ENCODE measurements at places on chromosomes 12 and 14. TPM values are rescaled to one million over a fixed set of nuclear protein-coding genes. Genes with fewer than 3 reads are reported as not detected.

Gene GLS2
- 0.17 TPM for total RNA-seq

Gene FOXN4
- total RNA-seq: not detected

Gene SLC16A7
- 26.1 TPM for total RNA-seq

Gene RTN1
- total RNA-seq: not detected

Gene SLC39A2
- total RNA-seq: 0.53 TPM

Gene PTGES3
- 270 TPM for total RNA-seq

Gene RIC8B
- 15.8 TPM for total RNA-seq

Gene PZP
- not detected for total RNA-seq

DNA sequence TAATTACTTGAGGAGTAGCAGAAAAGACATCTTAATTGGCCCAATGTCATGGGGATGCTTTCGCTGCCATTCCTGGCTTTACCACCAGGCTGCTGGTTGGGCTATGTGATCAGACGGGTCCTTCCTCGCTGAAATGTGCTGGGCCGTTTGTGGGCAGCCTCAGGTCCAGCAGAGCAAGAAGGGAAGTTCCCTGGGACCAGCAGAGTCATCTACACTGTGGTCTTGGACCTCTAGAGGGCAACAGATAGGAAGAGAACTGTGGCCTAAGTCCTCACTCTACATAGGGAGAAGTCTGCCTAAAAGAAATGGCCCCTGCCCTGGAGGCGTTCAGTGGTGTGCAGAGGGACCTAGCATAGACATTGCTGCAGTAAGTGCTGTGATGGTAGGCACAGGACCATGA is 10.9 kb downstream of the EVL start:
- H3K27me3 ChIP-seq: no peaks in the 10 kb centered on the region
- H3K4me3 ChIP-seq: peak overlapping the region; percentile 92
- peaks cover 81% of the 10 kb centered on the region for H3K4me1 ChIP-seq
- DNase-seq: peak; percentile 87
- H3K27ac ChIP-seq: peak overlapping the region; percentile 93

DNA sequence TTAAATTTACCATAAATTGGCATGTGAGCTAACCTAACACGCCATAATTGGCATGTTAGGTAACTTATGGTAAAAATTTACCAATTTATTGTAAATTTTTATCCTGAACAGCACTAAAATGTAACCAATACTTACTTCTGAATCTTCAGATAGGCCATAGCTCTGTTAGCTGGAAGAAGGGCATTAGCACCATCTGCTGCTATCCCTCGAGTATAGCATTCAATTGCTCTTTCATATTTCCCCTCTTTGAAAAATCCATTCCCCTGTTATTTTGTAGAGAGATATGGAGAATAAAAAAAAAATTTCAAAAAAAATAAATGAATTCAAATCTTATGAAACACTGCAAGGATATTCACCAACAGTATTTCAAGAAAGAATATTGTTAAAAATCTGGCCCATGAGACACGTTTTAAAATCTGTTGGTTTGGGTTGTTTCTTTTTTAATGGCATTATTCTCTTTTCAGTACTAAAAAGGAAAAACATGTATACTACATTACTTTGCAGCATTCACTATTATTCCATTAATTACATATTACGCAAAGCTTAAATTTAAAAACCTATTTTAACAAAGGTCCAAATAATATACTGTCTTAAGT is 19.1 kb downstream of the RPAP3 start:
- H3K36me3 ChIP-seq: peaks cover 4% of the 10 kb centered on the region
- no peak for DNase-seq
- no peaks in the 10 kb centered on the region for H3K27me3 ChIP-seq
- H3K4me3 ChIP-seq: no peak overlapping the region
- no peaks in the 10 kb centered on the region for H3K4me1 ChIP-seq

- H3K4me3 ChIP-seq: no peak overlapping the region
- no peak for DNase-seq
- H3K27ac ChIP-seq: no peak overlapping the region
- H3K4me1 ChIP-seq: peaks cover 13% of the 10 kb centered on the region
- no peaks in the 10 kb centered on the region for H3K36me3 ChIP-seq
Measured at GRCh38 chr12:103881261-103881660, 40.2 kb upstream of the NT5DC3 start.

- no peaks in the 10 kb centered on the region for H3K4me1 ChIP-seq
- H3K27ac ChIP-seq: no peak overlapping the region
- DNase-seq: no peak
- no peaks in the 10 kb centered on the region for H3K27me3 ChIP-seq
- H3K4me3 ChIP-seq: no peak overlapping the region
Measured at GRCh38 chr12:20127413-20127812, 240.9 kb upstream of the PDE3A start.

- no peak for DNase-seq
- no peaks in the 10 kb centered on the region for H3K36me3 ChIP-seq
- H3K4me3 ChIP-seq: no peak overlapping the region
- H3K27ac ChIP-seq: no peak overlapping the region
- no peaks in the 10 kb centered on the region for H3K4me1 ChIP-seq
Measured at GRCh38 chr14:69260861-69261564, 1.1 kb downstream of the GALNT16 start.

DNA sequence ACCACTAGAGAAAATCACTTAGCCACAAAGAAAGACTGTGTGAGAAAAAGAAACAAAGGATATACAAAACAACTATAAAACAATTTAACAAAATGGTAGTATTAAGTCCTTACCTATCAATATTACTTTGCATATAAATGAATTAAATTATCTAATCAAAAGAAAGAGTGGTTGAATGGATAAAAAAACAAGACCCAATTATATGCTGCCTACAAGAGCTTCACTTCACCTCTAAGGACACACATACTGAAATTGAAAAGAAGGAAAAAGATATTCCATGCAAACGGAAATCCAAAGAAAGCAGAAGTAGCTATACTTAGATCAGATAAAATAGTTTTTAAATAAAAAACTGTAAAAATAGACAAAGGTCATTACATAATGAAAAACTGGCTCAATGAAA is 134.9 kb upstream of the CCDC196 start:
- peaks cover 6% of the 10 kb centered on the region for H3K36me3 ChIP-seq
- DNase-seq: no peak
- peaks cover 26% of the 10 kb centered on the region for H3K27me3 ChIP-seq
- no peaks in the 10 kb centered on the region for H3K4me1 ChIP-seq
- no peak overlapping the region for H3K27ac ChIP-seq
- no peak overlapping the region for H3K4me3 ChIP-seq

- no peak overlapping the region for H3K4me3 ChIP-seq
- H3K27ac ChIP-seq: no peak overlapping the region
- no peaks in the 10 kb centered on the region for H3K4me1 ChIP-seq
- H3K36me3 ChIP-seq: peaks cover 19% of the 10 kb centered on the region
- H3K27me3 ChIP-seq: no peaks in the 10 kb centered on the region
Measured at GRCh38 chr12:94374124-94374523, 85.5 kb downstream of the CEP83 start.

- peaks cover 42% of the 10 kb centered on the region for H3K4me1 ChIP-seq
- peak overlapping the region; percentile 94 for H3K27ac ChIP-seq
- no peaks in the 10 kb centered on the region for H3K27me3 ChIP-seq
- H3K4me3 ChIP-seq: no peak overlapping the region
Measured at GRCh38 chr12:56124133-56124532, 3.9 kb upstream of the ESYT1 start.

GRCh38 chr12:68761901-68762630 is 16.1 kb downstream of the SLC35E3 start:
- H3K27ac ChIP-seq: peak overlapping the region; percentile 18
- DNase-seq: no peak
- no peak overlapping the region for H3K4me3 ChIP-seq
- no peaks in the 10 kb centered on the region for H3K27me3 ChIP-seq

DNA sequence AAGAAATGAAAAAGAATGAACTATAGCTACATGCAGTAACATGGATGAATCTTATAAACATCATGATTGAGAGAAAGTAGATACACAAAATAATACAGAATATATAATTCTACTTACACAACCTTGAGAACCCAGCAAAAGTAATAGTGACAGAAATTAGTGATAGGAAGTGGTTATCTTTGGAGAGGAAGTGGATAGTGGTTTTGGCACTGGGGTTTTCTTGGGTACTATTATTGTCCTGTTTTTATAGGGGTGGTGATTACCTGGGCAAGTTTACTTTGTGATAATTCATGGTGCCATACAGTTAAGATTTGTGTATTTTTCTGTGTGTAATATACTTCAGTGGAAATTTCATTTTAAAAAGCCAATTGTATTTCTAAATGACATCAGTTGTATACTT is 352.7 kb downstream of the AEBP2 start:
- H3K4me3 ChIP-seq: peak overlapping the region; percentile 59
- no peak overlapping the region for H3K27ac ChIP-seq
- H3K36me3 ChIP-seq: peaks cover 11% of the 10 kb centered on the region
- H3K4me1 ChIP-seq: peaks cover 23% of the 10 kb centered on the region
- no peak for DNase-seq

DNA sequence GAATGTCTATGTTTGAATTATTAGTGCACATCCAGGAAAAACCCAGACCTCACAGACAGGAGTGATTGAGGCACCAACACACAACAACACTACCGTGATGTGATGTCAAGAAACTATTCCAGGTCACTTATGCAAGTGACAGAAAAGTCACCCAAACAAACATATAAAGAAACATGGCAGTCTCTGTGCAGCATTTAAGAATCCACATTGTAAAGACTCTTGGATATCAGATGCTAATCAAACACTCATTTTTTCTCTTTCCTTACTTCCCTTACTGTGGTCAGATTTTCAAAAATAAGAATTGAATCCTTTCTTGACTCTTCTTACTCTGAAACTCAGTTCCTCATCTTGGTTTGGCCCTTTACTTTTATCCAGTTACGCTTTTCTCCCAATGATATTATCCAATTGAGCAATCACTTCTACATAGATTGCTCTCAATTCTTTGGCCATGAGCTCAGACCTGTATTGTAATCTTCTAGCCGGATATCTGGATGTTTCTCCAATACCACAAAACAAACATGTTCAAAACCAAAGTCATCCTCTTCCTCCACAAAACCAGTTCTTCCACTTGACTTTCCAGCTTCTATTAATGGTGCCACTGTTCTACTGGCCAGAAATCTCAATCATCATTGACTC is 115.4 kb downstream of the DUSP6 start:
- DNase-seq: no peak
- H3K27me3 ChIP-seq: no peaks in the 10 kb centered on the region
- peaks cover 14% of the 10 kb centered on the region for H3K36me3 ChIP-seq
- H3K4me1 ChIP-seq: peaks cover 26% of the 10 kb centered on the region
- H3K4me3 ChIP-seq: no peak overlapping the region
- peak overlapping the region; percentile 12 for H3K27ac ChIP-seq

- no peaks in the 10 kb centered on the region for H3K27me3 ChIP-seq
- H3K27ac ChIP-seq: no peak overlapping the region
- no peak overlapping the region for H3K4me3 ChIP-seq
Measured at GRCh38 chr12:88420457-88420856, 159.8 kb downstream of the KITLG start.

DNA sequence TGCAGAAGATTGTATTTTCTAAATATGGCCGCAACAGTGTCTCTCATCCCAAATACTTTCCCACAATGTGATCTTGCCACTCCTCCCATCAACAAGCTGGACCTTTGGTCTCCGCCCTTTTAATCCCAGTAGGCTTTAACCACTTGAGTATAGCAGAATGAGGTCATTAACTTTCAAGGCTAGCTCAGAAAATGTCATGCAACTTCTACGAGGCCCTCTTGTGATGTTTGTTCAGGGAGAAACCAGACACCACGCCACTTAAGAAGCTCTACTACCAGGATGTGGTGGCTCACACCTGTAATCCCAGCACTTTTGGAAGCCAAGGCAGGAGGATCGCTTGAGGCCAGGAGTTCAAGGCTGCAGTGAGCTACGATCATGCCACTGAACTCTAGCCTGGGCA is 20.1 kb upstream of the OR6J1 start:
- no peak for DNase-seq
- H3K27ac ChIP-seq: no peak overlapping the region
- H3K36me3 ChIP-seq: no peaks in the 10 kb centered on the region
- H3K4me3 ChIP-seq: no peak overlapping the region
- no peaks in the 10 kb centered on the region for H3K4me1 ChIP-seq

DNA sequence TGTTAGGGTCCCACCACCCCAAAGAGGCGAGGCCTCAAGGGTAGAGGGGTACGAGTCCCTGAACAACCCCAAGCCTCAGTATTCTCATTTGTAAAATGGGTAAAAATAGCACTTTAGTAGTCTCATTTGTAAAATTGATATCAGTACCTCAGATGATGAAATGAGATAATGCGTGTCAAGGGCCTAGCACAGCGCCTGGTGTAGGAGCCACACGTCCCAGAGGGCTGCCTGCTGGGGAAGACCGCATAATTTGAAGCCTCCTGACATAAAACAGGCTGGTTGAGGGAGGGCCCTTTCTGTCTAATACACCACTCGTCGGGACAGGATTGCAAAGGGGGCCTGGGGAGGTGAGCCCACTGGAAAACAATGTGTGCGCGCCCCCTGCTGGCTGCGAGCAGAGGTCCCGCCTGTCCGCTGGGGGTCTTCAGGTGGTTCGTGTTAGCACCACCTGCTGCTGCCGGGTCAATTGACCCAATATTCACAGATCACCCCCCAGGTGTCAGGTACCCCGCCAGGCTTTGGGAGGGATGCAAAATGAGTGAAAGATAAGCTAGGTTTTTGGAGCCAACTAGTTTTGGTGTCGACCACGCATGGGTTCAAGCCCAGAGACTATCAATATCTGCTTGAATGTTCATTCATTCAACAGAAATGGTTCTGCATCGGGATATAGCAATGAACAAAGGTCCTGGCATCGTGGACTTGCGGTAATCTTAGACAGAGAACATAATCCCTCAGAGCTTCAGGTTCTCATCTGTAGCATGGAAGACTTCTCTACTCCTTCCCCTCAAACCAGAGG is 24.7 kb upstream of the IRF2BPL start:
- H3K36me3 ChIP-seq: no peaks in the 10 kb centered on the region
- H3K4me1 ChIP-seq: no peaks in the 10 kb centered on the region
- H3K4me3 ChIP-seq: no peak overlapping the region

DNA sequence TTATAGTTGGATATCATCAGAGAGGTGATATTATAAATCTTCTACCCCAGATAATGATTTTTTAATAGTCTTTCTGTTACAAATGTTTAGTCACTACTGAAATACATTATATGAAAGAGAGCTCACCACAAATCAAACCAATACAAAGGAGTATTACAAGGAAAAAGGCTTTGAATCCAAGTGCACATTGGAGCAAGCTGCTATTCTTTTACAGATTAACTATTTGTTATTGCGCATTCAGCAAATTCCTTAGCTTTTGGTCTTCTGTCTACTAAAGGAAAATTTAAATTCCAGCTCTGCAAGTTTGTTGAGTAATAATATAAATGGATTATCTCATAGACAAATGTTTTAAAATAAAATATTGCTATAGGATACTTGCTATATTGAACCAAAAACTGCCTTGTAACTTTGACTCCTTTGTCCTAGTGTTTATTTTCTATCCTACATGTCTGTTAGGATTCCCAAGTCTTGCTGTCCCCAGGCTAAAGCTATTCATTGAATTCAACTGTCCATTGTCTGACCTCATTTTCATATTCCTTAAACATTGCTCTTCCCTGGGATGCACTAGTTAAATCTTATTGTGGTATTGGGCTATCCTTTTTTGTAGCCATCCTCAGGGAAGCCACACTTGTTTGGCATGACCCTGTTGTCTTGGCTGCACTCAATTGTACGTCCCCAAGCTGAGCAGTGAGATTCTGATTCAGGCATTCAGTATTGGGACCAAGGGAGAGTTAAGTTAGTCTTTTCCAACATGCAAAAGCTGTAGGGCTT is 41.5 kb downstream of the PDE3A start:
- no peaks in the 10 kb centered on the region for H3K4me1 ChIP-seq
- no peak for DNase-seq
- H3K4me3 ChIP-seq: no peak overlapping the region
- H3K36me3 ChIP-seq: no peaks in the 10 kb centered on the region
- peaks cover 17% of the 10 kb centered on the region for H3K27me3 ChIP-seq

GRCh38 chr12:7265251-7265650 is 38.6 kb upstream of the ACSM4 start:
- peaks cover 28% of the 10 kb centered on the region for H3K27me3 ChIP-seq
- H3K36me3 ChIP-seq: no peaks in the 10 kb centered on the region
- no peak overlapping the region for H3K27ac ChIP-seq
- no peak for DNase-seq
- H3K4me1 ChIP-seq: no peaks in the 10 kb centered on the region
